GM23248 (cell line): ENCODE measurements at places on chromosomes 6 and 20. TPM values are rescaled to one million over a fixed set of nuclear protein-coding genes. Genes with fewer than 3 reads are reported as not detected.

The TCF15 gene
- not detected in 2 replicates for polyA plus RNA-seq

The LAMA2 gene
- 7.2 and 8.3 TPM in 2 replicates for polyA plus RNA-seq

The FYN gene
- 55.6 and 58.6 TPM in 2 replicates for polyA plus RNA-seq

The TCP11 gene
- polyA plus RNA-seq: not detected in 2 replicates

The NDUFAF5 gene
- polyA plus RNA-seq: 14.5 and 16.2 TPM in 2 replicates

The BPIFB2 gene
- not detected in 2 replicates for polyA plus RNA-seq

The HECA gene
- 2.7 and 2.9 TPM in 2 replicates for polyA plus RNA-seq

The SLC22A3 gene
- polyA plus RNA-seq: not detected in 2 replicates

The RNGTT gene
- 9.2 and 10.9 TPM in 2 replicates for polyA plus RNA-seq

The C20orf204 gene
- 0.09 and 0.14 TPM in 2 replicates for polyA plus RNA-seq

The MOCS1 gene
- 7.3 and 8.4 TPM in 2 replicates for polyA plus RNA-seq

The RHAG gene
- not detected in 2 replicates for polyA plus RNA-seq

The C6orf89 gene
- 73.8 and 73.9 TPM in 2 replicates for polyA plus RNA-seq

The PBX2 gene
- 2.6 and 3.1 TPM in 2 replicates for polyA plus RNA-seq

The RGS17 gene
- 0.36 and 0.75 TPM in 2 replicates for polyA plus RNA-seq

The PHF20 gene
- 35.4 and 37.4 TPM in 2 replicates for polyA plus RNA-seq

The SLC22A1 gene
- polyA plus RNA-seq: not detected in 2 replicates

The IMPG1 gene
- polyA plus RNA-seq: not detected in 2 replicates

The THEMIS gene
- 0.05 and 0.33 TPM in 2 replicates for polyA plus RNA-seq

The FLOT1 gene
- polyA plus RNA-seq: 162 and 171 TPM in 2 replicates

The TRERF1 gene
- 2.8 and 3.1 TPM in 2 replicates for polyA plus RNA-seq
